Cerebellum (tissue), 4 donors: ENCODE measurements at places on chromosomes 7 and 10. TPM values are rescaled to one million over a fixed set of nuclear protein-coding genes. Genes with fewer than 3 reads are reported as not detected.

LIPN gene
- not detected for total RNA-seq

DNA sequence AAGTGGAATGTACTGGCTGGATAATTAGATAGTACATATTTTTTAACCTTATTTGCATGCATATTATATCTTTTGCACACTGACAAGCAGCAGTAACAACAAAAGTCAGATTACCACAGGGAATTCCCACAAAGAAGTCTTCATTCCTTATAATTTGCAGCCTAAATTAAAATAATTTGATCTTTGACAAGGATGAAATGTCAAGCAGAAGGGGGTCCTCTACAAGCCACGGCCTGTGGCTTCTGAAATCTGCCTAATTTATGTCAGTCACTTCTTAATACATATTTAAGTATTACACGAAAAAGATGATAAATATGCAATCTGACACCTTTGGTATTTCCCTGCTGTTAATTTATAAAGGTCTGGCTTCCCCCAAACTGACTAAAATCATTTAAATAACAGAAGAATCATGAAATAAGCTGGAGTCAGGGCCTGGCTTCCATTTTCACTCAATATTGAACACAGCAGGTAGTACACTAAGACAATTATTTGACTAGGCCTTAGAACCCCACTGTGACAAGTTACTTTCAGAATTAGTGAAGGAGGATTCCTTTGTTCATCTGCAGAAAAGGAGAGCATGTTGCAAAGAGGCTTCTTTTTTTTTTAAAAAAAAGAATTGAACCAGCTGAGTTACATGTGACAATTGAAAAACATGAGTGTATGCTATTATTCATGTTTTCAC is 351.1 kb upstream of the ETV1 start:
- DNase-seq, result no peak

DNA sequence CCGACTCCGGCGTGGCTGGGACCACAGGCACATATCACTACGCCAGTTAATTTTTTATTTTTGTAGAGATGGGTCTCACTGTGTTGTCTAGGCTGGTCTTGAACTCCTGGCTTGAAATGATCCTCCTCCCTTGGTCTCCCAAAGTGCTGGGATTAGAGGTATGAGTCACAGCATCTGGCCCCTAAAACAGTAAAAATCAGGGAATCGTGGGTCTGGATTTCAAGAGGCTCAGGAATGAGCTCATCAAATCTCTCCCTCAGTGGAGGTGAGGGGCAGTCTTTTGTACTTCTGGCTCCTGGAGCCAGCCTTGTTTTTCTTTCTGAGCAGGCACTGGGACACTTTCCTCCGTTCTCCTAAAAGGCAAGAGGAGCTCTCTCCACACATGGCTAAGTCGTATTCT is 32.1 kb upstream of the RHEB start:
- DNase-seq, result no peak

FAM237B gene
- total RNA-seq, result not detected

OLAH gene
- not detected for total RNA-seq
